ENCODE measurements at places on chromosomes 6 and 20.

- peaks cover 2% of the 10 kb centered on the region for H3K36me3 ChIP-seq
- H3K4me3 ChIP-seq, result no peak overlapping the region
- no peaks in the 10 kb centered on the region for H3K27me3 ChIP-seq
- no peak for DNase-seq
- H3K4me1 ChIP-seq, result peaks cover 38% of the 10 kb centered on the region
These were observed 122.2 kb downstream of the JPH2 start for GRCh38 chr20:44064501-44065400.

- no peaks in the 10 kb centered on the region for H3K4me1 ChIP-seq
- no peak overlapping the region for H3K4me3 ChIP-seq
- H3K27me3 ChIP-seq, result no peaks in the 10 kb centered on the region
- H3K36me3 ChIP-seq, result no peaks in the 10 kb centered on the region
- no peak for DNase-seq
These were observed 78.0 kb upstream of the CENPW start for GRCh38 chr6:126261792-126262421.

DNA sequence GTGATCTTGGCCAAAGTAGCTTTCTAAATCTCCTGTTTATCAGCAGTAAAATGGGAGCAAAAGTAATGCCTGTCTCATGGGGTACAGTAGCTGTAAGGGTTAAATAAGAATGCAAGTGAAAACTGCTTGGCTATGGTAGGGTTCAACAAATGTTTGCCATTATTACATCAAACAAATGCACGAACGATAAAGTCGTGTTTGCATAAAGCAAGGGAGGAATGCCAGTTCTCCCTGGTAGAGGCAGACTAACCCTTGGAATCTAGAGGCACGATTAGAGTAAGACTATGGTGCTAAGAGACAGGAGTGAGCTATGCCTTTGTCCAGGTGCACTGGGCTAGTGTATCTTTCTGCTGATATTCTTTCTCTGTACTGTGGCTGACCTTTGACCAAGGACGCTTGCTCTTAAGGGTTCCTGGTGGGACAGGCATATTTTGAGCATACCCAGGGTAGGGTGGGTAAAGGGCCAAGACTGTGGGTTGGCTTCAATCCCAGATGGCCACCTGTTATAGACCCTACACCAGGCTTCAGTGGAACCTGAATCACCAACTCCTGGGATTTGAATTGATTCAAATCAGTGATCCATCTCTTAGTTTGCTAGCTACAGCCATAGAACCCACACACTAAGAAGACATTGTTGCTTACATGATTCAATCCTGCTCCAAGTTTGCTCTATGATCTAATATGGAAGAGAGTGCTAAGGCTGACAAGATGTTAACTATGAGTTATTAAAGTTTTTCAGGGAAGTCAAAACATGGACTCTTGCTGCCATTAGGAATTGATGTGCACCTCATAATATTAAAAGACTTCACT is 139.9 kb downstream of the CCDC170 start:
- no peak for DNase-seq
- no peaks in the 10 kb centered on the region for H3K36me3 ChIP-seq
- no peak overlapping the region for H3K27ac ChIP-seq

- no peak overlapping the region for H3K27ac ChIP-seq
- H3K27me3 ChIP-seq, result no peaks in the 10 kb centered on the region
- no peak for DNase-seq
These were observed 490.9 kb upstream of the SOX4 start for GRCh38 chr6:21102624-21103023.

DNA sequence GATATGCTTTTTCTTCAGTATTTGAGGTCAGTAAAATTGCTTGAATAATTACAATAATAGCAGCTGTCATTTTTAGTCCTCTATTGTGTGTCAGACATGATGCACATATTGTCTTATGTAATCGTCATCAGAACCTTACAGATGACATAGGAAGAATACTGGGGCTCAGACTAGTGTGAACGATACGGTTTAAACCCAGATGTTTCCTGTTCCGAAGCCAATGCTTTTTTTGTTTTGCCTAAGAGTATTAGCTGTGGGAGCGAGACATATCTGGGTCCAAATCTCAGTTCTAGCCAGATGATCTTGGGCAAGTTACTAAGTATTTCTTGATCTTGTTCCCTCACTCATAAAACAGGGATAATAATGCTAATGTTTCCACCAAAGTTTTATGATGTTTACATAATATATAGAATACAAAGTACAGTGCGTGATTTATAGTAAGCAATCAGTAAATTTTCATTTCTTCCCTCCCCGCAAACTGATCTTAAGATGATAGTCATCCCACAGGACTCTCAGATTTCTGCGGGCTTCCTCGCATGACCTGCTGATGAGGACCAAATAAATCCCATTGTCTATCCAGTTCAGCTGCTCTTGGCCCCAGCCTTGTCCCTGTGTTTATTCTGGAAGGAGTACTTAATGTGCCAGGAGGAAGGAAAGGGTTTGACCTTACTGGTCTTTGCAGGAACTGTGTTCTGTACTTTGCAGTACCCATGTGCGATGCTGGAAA is 98.2 kb downstream of the CAP2 start:
- no peak overlapping the region for H3K4me3 ChIP-seq
- peaks cover 43% of the 10 kb centered on the region for H3K27me3 ChIP-seq
- no peak overlapping the region for H3K27ac ChIP-seq
- no peak for DNase-seq

GRCh38 chr6:8627085-8627861 is 191.9 kb upstream of the SLC35B3 start:
- H3K27ac ChIP-seq, result no peak overlapping the region
- no peaks in the 10 kb centered on the region for H3K4me1 ChIP-seq
- no peak overlapping the region for H3K4me3 ChIP-seq
- no peaks in the 10 kb centered on the region for H3K27me3 ChIP-seq
- H3K36me3 ChIP-seq, result no peaks in the 10 kb centered on the region

- H3K27me3 ChIP-seq, result peaks cover 6% of the 10 kb centered on the region
- no peak for DNase-seq
- no peaks in the 10 kb centered on the region for H3K4me1 ChIP-seq
These were observed 61.4 kb downstream of the GPR63 start for GRCh38 chr6:96775727-96776400.

- H3K27me3 ChIP-seq, result no peaks in the 10 kb centered on the region
- H3K36me3 ChIP-seq, result peaks cover 5% of the 10 kb centered on the region
- no peak for DNase-seq
- peaks cover 67% of the 10 kb centered on the region for H3K4me1 ChIP-seq
- no peak overlapping the region for H3K27ac ChIP-seq
- H3K4me3 ChIP-seq, result peak overlapping the region; percentile 37
These were observed 93.7 kb downstream of the ZFAND3 start for GRCh38 chr6:37913210-37913609.

DNA sequence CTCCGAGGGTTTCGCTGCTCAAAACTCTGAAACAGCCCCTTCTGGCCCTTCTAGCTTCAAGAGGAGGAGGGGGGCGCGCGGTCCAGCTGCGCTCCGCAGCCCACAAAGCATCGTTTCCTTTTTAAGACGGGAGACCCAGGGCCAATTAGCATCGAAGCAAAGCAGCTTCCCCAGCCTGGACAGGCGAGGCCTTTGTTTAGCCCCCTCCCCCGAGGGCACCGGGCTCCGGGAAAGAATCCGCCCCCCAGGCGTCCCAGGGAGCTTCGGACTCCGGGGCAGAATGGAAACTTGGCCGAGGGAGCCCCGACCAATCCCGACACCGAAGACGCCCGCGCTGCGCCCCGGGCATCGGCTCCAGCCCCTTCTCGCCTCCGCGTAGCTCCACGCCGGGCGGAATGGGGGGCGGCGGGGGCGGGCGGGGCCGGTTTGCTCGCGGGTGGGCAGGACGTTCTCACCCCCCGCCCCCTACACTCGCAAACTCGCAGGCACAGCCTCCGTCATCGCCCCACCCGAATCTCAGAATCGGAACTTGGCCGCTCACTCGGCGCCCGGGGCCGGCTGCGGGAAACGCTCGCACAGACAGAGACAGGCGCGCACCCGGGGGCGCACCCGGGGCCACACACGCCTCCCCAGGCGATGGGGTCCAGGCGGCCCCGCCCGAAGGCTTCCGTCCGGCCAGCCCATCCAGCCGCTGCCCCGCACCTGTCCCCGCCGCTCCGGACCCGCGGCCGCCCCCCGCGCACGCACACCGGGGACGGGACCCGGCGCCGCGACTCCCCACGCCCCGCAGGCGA is 628 bp downstream of the NKAIN4 start:
- H3K27ac ChIP-seq, result no peak overlapping the region
- peaks cover 6% of the 10 kb centered on the region for H3K4me1 ChIP-seq
- H3K36me3 ChIP-seq, result no peaks in the 10 kb centered on the region

GRCh38 chr6:150894935-150895552 is 29.5 kb downstream of the MTHFD1L start:
- DNase-seq, result peak; percentile 16
- peak overlapping the region; percentile 40 for H3K4me3 ChIP-seq
